Foreskin melanocyte (primary cell): ENCODE measurements at places on chromosomes 3 and 15.

- no peak for DNase-seq
These were observed 56.5 kb upstream of the B3GALNT1 start for GRCh38 chr3:161161603-161162002.

DNA sequence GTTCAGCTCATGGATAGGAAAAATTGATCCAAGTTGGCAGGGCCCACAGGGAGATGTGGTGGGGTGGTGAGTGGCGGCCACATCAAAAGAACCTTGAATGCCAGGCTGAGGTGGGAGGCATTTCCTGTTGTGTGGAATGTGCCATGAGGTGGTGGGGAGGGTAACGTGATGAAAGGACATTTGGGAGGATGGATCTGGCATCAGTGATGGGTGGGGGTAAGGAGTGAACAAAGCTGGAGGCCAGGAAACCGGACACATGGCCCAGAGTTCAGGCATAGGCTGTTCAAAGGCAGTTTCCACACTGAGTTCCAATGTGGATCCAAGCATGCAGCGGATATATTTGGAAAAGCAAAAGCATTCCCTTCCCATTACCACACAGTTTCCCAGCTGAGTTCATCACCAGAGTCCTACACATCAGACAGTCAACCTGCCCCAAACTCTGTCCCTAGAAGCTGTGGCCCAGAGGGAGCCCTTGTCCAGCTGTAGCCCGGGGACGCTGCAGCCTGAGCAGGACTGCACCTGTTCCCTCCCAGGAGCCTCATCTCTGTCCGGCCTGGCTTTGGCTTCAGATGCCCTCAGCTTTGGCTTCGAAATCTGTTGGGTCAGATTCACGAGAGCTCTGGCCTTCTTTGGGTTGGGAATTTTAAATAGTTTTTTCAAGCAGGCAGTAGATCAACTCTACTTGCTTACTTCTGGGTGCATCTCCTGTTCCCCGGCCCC is 37.8 kb upstream of the GOLGA6B start:
- no peak for DNase-seq

GRCh38 chr3:63395960-63396359 is 117.9 kb downstream of the SYNPR start:
- DNase-seq, result no peak

- no peak for DNase-seq
These were observed 50.0 kb downstream of the ZIC1 start for GRCh38 chr3:147458995-147459704.

DNA sequence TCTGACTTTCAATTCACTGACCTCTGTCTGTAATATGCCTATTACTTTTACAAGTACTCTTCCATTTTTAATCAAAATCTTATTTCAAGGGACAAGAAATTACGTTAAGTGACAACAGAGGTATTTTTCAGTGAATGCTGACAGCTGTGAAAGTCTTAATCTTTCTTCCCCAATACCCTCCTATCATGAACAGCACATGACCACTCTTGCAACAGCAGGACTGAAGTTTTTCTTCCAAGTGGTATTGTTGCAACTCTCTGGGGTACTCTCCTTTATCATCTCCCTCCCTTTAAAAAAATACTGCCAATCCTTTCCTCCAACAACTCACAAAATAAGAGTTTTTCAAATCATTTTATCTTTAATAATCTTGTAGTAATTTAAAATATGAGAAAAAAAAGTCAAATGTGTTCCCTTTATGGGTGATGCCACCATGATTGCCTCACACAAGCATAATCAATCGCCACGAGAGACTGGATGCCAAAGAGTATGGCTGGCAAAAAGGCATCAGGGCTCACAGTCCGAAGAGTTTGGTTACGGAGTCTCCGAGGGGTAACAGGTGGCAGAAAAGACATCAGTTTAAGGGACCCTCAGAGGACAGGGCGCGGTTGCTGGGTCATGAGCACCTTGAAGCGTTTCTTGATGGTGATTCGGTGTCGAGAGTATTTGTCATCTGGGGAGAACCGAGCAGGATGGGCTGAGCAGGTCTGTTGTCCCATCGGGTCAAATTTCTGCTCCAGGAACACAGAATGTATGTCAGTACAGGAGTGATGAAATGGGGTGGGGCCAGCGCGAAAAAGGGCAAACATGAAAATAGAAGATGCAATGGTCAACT is 1.3 kb downstream of the NOP10 start:
- DNase-seq, result no peak

DNA sequence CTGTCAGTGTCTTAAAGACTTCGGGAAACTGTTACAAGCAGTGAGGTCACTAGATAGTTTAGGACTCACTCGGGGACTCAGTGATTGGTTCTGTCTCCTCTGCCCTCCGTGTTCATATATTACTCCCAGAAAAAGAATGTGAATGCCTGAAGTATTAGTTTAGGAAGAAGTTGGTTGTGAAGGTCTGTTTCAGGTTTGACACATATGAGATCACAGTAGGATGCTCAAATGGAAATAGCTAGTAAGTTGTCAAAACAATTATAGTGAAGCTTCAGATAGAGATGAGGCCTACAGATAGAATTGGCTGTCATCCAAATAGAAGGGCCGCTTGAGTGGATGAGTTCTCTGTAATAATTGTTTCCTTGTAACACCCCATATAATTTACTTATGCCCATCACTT is 172.6 kb downstream of the PLCL2 start:
- DNase-seq, result no peak

- DNase-seq, result peak; percentile 46
These were observed 42.7 kb downstream of the EIF2AK4 start for GRCh38 chr15:39976291-39977274.

DNA sequence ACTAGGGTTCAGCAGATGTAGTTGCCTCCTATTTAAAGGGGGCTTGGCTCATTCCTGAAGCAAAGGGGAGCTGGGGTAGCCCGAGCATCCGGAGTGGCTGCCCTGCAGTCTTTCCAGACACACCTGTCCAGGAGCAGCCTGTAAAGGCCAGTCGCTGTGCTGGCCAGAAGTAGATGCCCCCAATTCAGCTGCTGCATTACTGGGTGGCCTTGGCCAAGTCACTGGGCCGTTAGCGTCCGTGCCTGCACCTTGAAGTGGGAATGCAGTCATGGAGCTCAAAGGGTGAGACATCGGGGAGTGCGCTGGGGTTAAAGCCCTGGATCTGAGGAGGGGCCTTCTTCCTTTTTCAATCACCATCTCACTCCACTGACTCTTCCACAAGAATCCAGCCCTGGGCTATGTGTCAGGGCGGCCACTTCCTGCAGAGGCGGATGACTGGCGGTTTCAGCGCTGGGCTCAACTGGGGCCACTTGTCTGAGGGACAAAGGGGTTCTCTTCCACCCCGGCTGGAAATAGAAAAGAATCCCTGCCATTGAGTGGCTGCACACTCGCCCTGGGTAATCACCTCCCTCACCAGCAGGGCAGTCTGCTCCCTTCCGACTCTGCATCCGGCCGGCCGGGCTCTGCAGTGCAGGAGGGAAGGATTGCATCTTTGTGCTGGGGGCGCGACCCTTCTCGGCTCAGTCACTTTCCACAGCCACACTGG is 11.8 kb downstream of the ALDH1A3 start:
- peak; percentile 91 for DNase-seq

DNA sequence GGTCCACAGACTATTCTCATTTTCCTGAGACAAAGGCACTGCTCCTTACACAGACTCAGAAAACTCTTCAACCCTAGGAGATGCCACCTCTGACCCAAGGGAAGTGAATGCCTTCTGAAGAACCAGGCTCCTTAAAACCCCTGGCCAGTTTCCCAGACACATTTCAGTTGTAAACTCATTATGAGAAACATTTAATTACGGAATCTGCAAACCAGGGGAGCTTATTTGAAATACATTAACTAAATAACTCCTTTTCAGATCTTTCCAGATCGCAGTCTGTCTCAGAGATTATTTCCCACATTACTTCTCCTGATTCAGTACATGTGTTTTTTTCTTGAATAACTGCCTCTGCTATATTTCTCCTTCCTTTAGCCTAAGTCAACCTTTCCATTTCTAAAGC is 17.6 kb downstream of the MYO5A start:
- no peak for DNase-seq

GRCh38 chr3:117998071-117998470 is 1036.6 kb downstream of the IGSF11 start:
- no peak for DNase-seq

- DNase-seq, result no peak
These were observed 430.2 kb downstream of the LPP start for GRCh38 chr3:188584162-188584529.

- peak; percentile 1 for DNase-seq
These were observed 20.9 kb downstream of the TP63 start for GRCh38 chr3:189652042-189652441.

DNA sequence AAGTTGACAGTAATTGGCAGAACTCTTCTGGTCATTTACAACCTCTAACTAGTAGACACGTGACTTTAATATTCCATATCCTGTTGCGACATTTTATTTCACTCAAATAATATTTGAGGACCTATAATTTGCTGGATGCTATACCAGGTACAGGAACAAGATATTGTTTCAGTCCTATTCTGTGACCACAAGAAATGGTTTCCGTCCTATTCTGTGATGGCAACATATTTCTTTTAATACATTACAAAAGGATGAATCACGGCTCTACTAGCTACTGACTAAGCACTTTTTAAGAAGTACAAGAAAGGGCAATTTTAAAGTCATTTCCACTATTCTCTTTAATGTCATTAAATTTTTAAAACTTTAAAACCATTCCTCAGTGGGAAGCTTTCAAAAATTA is 400.2 kb downstream of the CNTN3 start:
- no peak for DNase-seq

GRCh38 chr15:57503911-57504598 is 87.6 kb upstream of the MYZAP start:
- no peak for DNase-seq

DNA sequence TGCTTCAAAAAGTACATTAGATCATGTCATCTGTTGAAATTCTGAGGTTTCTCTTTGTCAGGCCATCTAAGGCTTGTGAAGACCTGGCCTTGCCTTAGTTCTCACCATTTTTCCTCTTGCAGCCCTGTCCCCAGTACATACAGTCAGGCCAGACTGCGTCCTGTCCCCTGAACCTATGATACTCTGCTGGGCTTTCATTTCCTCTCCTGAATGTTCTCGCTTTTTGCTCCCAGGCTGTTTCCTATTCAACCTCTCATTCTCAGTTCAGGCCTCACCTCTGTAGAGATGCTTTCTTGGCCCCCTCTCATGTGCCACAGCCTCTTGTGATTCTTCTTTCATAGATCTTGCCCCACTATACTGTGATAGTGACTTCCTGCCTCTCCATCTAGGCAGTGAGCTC is 648.8 kb upstream of the KCNMB2 start:
- DNase-seq, result no peak

GRCh38 chr3:52073490-52073889 is 17.1 kb upstream of the DUSP7 start:
- DNase-seq, result no peak

- DNase-seq, result peak; percentile 56
These were observed 63.9 kb downstream of the CGNL1 start for GRCh38 chr15:57440167-57440566.

DNA sequence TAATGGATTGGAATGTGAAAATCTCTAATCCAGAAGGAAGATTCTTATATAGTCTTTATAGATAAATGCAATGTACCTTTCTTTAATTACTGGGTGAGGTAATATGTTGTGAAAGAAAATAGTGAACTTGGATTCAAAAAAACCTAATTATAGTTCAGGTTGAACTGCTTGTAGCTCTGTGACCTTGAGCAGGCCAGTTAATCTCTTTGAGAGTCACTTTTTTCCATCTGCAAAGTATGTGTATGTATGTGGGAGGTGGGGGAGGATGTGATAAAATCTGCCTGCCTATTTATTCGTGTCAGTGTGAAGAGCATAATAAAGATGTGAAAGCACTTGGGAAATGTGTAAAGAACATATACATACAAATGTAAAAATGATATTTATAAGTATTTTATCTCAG is 34.4 kb downstream of the GLCE start:
- DNase-seq, result no peak

DNA sequence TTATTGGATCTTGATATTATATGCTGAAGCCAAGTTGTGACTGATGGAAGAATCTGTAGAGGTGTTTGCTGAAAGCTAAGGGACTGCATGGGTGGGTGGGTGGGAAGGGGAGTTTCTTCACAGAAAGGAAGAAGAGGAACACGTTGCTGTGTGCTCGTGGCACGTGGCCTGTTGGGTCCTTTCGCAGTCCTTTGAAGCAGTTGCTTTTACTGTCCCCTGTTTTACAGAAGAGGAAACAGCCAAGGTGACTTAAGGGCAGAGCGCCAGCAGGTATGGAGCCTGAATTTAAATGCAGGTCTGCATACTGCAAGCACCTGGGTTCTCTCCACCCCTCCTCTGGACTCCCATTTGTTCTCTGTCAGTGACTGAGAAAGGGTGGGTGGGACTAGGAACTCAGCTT is 59.4 kb upstream of the PRR23C start:
- DNase-seq, result no peak

DNA sequence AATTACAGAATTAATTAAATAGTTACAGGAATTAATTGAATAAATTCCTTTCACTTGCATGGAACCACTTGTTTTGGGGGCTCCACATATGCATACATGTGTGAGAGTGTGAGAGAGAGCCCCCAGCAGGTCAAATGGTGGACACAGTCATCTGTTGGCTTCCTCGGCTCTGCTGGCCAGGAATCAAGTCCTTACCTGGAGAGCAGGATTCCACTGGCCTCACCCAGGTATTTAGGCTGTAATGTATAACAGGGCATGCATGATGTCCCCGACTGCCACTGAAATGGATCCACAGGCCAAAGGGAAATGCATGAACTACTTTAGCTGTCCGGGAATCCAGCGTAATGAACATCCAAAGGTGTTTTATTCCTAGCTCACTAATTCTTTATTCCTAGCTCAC is 139.7 kb upstream of the SMAD3 start:
- DNase-seq, result no peak

GRCh38 chr3:146326875-146327543 is 76.1 kb upstream of the PLSCR4 start:
- peak; percentile 49 for DNase-seq

- no peak for DNase-seq
These were observed 706.7 kb downstream of the NTRK3 start for GRCh38 chr15:87549860-87550259.

DNA sequence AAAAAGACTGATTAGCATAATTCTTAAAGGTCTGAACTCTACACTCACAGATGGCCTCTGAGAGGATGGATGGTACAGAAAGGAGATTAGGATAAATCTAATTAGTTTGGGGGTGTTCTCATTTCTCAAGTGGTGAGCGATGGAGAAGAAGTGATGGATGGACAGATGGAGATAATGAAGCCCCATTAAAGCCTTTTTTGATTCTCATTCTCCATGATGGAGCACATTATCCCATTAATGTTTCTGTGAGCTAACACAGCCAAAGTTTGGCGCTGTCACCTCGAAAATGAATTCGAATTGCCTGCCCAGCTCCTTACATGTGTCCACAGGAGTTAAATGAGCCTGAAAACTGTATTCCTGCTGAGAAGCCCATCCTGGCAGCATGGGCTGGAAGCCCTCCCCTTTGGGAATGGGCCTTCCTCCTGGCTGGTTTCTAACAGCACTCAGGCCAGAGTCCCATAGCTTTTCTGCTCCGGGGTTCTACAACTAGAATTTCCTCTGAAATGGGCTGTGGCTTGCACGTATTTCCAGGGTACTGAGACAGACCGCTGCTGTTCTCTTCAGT is 726.0 kb upstream of the CFAP20DC start:
- no peak for DNase-seq
